Stimulated activated CD8-positive, alpha-beta memory T cell treated with anti-CD3 and anti-CD28 coated beads, Interleukin-15, amount 100 ng/mL, for 24 hours (primary cell): ENCODE measurements at places on chromosomes 3 and 15.

DNA sequence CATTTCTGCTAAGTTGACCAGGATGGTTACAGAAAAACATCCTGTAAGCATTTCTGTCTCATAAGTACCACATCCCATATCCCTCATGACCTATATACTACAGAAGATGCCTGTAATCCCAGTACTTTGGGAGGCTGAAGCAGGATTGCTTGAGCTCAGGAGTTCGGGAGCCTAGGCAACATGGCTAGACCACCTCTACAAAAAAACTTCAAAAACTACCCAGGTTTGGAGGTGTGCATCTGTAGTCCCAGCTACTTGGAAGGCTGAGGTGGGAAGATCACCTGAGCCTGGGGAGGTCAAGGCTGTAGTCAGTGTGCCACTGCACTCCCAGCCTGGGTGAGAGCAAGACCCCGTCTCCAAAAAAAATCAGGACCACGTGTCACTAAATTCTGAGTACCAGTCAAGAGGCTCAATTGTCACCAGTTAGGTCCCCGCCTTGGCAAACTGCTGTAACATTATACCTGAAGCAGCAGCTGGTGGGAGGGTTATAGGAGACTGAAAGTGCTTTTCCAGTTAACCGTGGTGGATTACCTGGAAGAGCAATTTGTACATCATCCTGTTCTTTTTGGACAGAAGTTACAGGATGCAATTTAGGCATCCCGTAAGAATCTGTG, 6.2 kb downstream of the RPL32 start:
- DNase-seq = no peak

DNA sequence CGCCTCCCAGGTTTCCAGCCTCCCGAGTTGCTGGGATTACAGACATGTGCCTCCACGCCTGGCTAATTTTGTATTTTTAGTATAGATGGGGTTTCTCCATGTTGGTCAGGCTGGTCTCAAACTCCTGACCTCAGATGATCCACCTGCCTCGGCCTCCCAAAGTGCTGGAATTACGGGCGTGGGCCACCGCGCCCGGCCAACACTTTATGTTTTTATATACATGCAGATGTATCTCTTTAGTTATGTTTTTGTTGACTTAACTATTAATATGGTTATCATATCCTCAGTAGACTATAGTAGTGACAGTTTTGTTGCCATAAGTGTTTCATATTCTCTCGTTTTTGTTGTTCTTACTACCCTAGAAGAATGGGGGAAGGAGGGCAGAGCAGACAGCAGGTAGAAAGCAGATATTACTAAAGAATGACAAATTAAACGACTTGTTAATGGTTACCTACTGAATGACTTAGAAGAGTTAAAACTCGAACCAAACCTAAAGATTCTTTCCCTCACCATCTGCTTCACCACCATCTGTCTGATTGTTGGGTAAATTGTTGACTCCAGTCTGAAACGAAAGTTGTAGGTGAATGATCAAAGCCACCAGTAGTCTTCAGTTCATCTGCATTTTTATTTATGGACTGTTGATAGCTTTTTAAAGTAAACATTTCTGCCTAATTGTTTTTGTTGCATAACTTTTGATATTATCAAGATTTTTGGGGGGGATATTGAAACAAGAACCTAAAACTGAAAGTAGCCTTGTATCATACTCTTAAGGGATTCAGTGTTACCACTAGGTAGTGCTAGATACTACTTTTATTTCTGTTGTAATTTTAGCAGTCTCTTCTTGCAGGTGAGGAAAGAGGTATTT, 89.3 kb downstream of the RASA2 start:
- no peak for DNase-seq

DNA sequence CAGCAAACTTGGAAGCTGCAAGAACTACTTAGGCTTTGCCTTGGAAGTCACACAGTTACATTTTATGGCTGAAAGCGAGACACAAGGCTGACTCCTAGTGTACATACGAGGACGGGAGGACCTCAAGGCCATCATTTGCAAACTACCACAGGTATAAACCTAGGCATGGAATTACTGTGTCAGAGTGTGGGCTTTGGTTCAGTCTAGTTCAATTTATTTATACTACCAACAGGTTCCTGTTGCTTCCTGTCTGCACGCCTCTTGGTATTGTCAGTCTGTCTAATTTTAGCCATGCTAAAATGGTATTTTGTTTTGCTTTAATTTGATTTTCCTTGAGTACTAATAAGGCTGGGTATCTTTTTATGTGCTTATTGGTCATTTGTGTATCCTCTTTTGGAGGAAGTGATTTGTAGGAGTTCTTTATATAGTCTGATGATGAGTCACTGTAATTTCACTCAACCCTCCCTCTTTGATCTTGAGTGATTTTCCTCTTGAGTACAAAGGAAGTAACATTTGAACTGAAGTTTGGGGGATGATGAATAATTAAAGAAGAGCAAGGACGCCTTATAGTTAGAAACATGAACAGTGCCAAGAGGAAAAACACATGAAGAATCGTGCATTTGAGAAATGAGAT, 8.2 kb downstream of the ANKRD34C start:
- no peak for DNase-seq

GRCh38 chr3:169227911-169228310, 435.6 kb downstream of the MECOM start:
- no peak for DNase-seq

DNA sequence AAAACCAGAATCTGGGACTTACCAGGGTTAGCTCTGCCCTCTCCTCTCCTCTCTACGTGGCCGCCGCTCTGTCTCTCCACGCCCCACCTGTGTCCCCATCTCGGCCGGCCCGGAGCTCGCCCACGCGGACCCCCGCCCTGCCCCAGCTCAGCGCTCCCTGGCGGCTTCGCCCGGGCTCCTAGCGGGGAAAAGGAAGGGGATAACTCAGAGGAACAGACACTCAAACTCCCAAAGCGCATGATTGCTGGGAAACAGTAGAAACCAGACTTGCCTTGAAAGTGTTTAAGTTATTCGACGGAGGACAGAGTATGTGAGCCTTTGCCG, 5.4 kb downstream of the ISL2 start:
- DNase-seq = no peak
